ENCODE measurements at places on chromosomes 5 and 9.
A peak's percentile ranks its signal among the peaks of the same experiment; 100 is the strongest.

GRCh38 chr9:117644932-117645636 is 59.1 kb upstream of the TLR4 start:
- DNase-seq, result no peak

- no peak for DNase-seq
Observed at GRCh38 chr5:56829137-56829908, 14.0 kb downstream of the MAP3K1 start.

DNA sequence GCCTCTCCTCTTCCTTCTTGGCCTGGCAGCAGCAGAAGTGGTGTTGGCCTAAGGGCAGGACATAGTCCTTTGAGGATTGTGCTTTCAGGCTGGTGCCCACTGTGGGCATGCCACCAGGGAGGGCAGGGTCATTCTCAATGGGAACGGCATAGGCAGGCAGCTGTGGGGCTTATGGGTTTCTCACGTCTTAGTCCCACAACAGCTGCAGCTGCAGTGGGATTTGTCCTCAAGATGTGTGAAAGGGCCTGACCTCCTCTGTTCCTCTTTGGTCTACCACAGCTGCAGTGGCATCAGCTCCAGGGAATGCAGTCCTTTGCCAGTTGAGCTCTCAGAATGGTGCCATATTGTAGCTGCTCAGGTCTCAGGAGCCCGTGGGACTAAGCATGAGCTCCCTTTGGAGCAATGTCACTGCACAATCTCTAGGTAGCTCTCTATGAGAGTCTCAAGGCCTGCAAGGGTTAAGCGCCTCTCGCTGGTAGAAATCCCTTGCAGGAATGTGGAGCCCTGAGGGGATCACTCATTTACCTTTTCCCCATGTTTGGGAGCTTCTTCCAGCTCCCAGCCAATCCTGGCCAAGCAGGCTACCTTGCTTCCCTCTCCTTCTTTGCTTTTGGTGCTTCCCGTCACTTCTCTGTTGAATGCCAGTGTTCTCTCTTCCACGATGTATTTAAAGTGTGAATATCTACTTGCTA is 104.8 kb downstream of the GNA14 start:
- no peak for DNase-seq

GRCh38 chr5:135242866-135243555 is 156.0 kb downstream of the MACROH2A1 start:
- DNase-seq, result no peak

DNA sequence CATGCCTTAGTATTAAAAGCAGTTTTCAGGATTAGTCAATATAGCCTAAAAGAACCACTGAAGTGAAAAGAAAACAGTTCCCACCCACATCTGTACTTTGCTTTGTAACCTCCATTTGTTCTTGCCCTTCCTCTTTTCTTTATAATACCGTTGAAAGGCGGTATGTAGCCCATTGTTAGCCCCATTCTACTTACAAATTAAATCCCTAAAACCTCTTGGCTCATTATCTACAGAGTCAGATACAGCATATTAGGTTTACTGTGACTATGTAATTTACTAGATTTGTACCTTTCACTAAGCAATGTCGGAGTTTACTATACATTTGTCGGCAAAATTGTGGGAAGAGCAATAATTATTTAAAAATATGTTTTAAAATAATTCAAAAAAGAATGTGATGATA is 17.3 kb downstream of the ALDH1A1 start:
- DNase-seq, result no peak

DNA sequence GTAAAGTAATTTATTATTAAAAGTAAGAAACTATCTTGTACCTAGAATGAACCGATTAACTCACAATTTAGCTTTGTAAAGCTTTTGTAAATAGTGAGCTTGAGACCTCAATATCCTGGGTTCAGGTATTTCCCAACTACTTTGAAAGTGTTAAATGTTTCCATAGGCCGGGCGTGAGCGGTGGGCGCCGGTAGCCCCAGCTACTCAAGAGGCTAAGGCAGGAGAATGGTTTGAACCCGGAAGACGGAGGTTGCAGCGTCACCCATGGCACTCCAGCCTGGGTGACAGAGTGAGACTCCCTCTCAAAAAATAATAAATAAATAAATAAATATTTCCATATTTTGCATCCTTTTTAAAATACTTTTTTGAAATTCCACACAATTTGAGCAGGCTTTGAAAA is 1.5 kb upstream of the ANKH start:
- no peak for DNase-seq

DNA sequence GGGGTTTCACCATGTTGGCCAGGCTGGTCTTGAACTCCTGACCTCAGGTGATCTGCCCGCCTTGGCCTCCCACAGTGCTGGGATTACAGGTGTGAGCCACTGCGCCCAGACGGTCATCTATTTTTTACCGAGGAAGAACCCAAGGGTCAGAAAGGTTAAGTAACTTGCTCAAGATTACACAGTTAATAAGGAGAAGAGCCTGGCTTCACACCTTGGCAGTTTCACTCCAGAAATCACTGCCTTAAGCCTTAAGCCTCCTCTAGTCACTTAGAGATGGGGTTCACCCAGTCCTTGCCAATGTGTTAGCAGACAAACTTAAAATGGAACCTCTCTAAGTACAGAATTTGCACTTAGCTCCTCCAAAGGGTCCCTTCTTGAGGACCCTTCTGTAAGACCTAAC is 116.3 kb downstream of the PTTG1 start:
- no peak for DNase-seq

- no peak for DNase-seq
Observed at GRCh38 chr5:14251733-14252132, 108.6 kb downstream of the TRIO start.

GRCh38 chr5:93580063-93580926 is 724 bp downstream of the NR2F1-AS1 start:
- DNase-seq, result no peak

DNA sequence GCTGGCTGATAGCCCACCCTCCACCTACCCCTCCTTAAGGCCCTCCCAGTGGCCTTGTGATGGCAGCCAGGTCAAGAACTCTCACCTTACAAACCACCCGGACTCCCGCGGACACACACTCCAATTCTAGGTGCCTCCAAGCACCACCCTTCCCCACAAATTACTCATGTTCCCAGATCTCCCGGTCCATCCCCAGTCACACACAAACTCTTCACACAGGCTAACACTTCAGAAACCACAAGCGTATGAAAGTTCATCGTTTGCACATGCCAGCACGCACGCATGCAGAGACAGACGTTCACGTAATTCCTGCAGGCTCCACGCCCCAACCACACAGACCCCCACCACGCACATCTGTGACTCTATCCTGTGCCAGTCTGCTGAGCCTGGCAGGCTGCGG is 18.0 kb downstream of the NR5A1 start:
- DNase-seq, result no peak

DNA sequence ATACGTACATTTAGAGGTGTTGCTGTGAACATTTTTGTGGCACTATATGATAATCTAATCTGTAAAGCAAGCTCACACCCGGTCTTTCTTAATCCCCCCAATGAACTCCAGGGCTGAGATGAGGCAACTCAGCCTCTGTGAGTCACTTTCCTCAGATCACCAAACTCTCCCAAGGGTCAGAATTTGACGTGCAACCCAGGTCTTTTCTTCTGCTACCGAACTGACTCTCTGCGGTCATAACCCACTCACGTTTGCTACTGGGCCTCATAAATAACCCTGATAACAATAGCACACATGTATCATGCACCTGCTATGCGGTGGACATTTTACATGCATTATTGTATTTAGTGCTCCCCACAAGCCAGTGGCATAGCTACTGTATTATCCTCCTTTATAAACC is 153.1 kb downstream of the DROSHA start:
- no peak for DNase-seq

DNA sequence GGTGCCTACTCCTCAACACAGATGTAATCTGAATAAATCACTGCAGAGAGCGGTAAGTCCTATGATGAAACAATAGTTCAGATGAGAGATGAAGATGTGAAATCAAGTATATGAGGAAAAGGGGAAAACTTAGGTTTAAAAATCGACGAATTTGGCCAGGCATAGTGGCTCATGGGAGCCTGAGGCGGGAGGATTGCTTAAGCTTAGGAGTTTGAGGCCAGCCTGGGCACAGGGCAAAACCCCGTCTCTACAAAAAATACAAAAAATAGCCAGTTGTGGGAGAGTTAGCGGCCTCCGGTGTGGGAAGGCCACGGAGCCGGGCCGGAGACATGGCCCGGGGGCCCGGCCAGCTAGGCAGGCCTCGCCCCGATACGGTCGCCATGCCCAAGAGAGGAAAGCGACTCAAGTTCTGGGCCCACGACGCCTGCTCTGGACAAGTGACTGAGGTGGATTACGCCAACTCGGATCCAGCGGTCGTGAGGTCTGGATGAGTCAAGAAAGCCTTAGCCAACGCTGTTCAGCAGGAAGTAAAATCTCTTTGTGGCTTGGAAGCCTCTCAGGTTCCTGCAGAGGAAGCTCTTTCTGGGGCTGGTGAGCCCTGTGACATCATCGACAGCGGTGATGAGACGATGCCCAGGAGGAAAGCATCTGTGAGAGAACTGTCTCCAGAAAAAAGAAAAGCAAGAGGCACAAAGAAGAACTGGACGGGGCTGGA is 62.8 kb upstream of the SUB1 start:
- DNase-seq, result no peak

GRCh38 chr5:135467051-135467625 is 15.0 kb upstream of the TIFAB start:
- no peak for DNase-seq

DNA sequence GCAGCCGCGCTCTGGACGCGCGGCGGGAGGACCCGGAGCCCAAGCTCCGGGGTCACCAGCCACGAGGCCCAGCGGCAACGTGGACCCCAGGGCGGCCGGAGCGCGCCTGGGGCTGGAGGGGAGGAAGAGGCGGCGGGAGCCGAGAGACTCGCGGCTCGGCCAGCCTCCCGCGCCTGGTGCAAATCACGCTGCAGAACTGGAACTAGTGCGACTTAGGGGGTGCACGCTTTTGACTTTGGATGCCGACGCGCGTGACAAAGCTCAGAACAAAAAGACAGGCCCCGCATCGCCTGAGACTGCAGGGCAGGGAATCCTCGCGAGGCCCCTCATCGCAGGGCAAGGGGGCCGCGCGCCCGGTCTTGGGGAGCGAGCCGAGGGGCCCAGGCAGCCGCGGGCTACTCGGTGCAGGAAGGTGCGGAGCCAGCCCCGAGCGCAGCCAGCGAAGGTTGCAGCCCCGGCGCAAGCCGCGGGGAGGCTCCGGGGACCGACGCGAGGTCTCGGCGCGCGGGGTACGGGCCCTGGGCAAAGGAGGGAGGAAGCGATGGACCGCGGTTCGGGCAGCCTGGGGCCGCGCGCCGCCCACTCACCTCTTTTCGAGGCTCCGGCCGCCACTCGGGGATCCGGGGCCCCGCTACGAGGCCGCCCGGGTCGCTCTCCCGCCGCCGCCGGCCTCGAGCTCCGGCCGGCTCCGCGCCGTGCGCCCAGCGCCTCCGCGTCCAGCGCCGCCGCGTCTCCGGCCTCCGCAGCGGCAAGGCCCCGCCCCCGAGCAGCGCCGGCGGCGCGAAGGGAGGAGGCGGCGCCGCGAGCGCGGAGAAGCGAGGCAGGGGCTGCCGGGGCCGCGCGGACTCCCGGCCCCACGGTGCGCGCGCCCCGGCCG is at the start of gene GOLM1:
Gene GOLM1 (minus strand): TSS at position 735 of the 877 bp plus-strand sequence. CDS start 20,238 bp downstream, outside the sequence.
- DNase-seq, result peak; percentile 50

All from SK-N-DZ (cell line).